GM23338 (cell line): ENCODE measurements at places on chromosomes 7 and 10. TPM values are rescaled to one million over a fixed set of nuclear protein-coding genes. Genes with fewer than 3 reads are reported as not detected.

The INSYN2A gene
- 0.28 TPM in 1 of 2 replicates, not detected in the other for total RNA-seq

The SPAG6 gene
- total RNA-seq = 0.12 TPM in 1 of 2 replicates, not detected in the other

The SAMD8 gene
- total RNA-seq = 26.4 and 28.4 TPM in 2 replicates

The HOXA9 gene
- not detected in 2 replicates for total RNA-seq

The EPDR1 gene
- total RNA-seq = 9.5 and 13.8 TPM in 2 replicates
